ENCODE measurements at places on chromosomes 16 and 17.

- DNase-seq: no peak
These were observed 99.5 kb downstream of the SYCE1L start for GRCh38 chr16:77298418-77299360.

DNA sequence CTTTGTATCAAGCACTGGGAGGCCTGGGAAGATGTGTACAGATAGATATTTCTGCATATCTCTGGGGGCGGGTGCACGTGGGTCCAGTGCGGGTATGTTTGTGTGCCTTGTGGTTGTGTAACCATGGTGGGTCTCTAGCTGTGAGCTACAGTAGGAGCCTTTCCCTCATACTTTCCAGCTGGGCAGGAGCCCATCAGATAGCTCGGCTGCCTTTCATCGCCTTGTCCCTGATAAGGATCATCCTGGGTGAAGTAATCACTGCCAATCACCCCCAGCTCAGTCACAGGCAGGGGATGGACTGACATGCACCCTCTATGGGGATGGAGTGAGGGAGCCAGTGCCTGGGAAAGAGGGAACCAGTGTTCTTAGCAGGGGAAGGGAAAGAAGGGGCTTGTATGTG, 3.2 kb upstream of the SCRN2 start:
- DNase-seq: no peak

- DNase-seq: no peak
These were observed 68.8 kb upstream of the RCVRN start for GRCh38 chr17:9973669-9974447.

- no peak for DNase-seq
These were observed 9.3 kb downstream of the MYH4 start for GRCh38 chr17:10460062-10460461.

- no peak for DNase-seq
These were observed 39.4 kb downstream of the IRX5 start for GRCh38 chr16:54970016-54970415.

DNA sequence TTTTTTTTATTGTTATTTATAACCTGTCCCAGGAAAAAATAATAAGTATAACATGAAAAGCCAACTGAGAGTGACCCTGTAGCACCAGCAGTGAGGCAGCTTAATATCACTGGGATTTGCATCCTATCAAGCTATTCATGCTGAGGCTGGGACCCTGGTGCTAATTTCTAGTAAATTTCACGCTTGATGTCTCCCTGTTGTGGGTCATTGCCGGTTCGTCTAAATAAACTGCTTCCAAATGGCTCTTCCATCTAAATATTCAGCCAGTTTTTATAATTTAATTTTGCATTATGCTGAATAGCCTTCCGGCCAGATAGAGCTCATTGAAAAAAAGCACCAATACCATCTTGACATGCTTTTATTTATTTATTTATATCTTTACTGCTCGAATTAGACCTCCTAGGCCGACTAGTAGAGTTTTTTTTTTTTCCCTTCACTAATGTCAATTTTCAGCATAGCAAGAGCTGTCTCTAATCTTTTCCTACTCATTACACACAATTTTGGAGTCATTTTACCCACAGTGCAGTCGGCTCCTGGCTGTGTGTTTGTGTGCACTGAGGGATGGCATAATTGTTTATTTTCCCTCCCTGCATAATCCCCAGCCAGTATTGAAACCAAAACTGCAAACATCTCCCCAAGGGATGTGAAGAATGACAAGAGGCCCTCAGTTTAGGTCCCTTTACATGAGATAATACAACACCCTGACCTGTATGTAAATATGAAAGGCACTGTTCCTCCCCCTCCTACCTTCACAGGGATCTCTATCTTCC, 168.8 kb downstream of the AATF start:
- no peak for DNase-seq

DNA sequence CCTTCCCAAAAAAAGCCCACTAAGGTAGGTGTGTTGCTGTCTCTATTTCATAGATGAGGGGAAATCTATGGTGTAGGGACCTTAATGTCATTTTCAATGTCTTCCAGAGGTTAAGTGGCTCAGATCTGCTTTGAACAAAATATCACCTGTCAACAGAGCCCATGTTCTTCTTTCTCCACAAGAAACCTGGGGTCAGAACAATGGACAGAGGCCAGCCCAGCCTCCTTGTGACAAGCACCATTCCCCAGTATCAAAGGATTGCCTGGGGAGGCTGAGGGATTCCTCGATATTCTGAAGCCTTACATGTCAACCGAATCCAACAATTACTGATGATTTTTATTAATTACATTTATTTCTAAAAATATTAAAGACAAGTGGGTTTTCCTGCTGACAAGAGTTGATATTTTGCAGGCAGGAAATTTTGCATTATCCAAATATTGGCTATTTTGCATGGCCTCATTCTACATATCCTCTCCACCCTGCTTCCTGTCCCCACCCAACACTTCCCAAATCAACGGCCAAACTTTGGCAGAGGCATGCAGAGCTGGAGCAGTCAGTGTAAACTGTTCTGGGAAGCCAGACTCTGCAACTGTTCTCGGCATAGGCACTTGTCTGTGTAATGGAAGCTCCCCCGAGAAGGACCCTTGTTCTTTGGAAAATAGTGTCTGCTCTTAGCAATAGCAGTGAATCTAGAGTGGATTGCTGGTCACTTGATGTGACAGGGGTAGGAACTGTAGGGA, 281.5 kb downstream of the HS3ST3A1 start:
- DNase-seq: no peak

- no peak for DNase-seq
These were observed 49.1 kb downstream of the ADCY7 start for GRCh38 chr16:50315346-50315997.

DNA sequence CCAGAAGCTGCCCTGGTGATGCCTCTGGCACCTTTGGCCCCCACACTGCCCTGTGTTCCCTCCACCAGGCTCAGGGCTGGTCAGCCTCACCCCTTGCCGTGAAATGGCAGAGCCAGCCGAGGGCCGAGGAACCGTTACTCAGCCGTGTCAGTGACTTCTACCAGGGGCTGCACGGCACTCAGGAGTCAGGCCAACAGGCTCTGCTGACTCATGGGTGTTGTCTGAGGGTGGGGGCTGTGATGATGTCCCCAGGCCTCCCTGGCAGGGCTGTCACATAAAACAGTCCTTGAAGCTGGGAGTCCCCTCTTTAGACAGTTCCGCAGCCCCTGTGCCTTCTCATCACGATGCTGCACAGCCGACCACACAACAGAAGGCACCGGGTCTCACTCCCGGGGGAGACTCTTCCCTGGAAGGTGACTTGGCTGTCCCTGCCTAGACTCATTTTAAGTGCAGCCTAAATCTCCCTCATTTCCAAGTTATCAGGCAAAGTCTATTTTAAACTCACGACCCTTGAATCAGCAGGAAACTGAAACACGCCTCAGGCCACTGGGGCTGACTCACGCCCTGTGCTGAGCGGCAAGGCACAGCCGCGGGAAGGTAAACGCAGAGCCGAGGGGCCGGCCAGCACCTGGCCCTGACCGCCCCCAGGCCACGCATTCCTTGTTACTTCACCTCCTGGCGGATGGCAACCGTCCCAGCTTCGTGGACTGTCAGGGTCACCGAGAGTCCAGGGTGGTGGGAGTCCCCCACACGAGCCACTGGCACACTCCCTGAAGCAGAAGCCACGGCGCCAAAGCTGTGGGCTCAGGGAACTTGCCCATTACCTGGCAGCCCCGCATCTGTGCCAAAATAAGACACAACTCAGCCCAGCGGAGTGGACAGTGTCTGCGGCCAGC, 102.6 kb downstream of the ZNF778 start:
- no peak for DNase-seq
